ENCODE measurements at places on chromosomes 12 and 14.
A peak's percentile ranks its signal among the peaks of the same experiment; 100 is the strongest.

- no peak for DNase-seq
These were observed 11.7 kb downstream of the PROX2 start for GRCh38 chr14:74864198-74864597.

DNA sequence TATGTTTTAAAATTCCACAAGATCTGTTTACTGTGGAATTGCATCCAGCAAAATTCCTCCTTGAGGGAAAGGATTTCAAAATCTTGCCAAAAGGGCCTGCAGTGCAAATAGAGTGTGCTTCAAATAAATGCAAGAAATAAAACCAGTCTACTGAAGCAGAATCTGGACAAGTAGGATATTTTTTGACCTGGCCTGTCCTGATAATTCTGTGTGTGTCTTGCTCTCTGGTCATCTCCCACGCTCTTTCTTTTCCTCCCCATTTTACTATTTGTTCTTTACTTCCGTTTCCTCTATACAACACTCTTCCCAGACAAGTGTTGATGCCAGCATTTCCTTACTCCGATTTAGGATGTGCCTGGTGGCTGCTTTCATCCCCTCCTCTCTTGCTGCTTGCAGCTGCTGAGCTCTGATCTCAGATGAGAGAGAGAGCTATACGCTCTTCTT lies 115.9 kb downstream of the GPR135 start:
- DNase-seq = no peak

DNA sequence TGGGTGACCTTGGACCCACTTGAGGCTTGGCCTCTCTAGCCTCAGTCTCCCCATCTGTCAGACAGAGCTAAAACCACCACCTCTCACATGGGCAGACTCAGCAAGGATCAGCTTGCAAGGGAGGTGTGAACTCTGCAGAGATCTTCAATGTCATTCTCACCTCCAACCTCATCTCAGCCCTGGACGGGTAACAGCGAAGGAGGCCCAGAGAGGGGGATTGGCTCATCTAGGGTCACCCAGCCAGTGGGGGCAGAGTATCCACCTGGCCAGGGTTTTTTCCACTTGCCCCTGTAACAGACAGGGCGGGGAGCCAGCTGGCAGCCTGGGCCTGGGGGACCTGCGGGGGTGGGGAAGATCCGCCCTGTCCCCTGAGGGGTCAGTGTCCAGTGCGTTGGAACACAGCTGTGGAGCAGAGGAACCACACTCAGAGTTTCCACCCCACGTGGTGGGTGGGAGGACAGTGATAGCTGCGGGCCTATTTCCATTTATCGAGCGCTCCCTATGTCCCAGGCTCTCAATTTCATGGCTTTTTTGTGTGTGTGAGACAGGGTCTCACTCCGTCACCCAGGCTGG lies 27.4 kb downstream of the DTX1 start:
- DNase-seq = no peak

DNA sequence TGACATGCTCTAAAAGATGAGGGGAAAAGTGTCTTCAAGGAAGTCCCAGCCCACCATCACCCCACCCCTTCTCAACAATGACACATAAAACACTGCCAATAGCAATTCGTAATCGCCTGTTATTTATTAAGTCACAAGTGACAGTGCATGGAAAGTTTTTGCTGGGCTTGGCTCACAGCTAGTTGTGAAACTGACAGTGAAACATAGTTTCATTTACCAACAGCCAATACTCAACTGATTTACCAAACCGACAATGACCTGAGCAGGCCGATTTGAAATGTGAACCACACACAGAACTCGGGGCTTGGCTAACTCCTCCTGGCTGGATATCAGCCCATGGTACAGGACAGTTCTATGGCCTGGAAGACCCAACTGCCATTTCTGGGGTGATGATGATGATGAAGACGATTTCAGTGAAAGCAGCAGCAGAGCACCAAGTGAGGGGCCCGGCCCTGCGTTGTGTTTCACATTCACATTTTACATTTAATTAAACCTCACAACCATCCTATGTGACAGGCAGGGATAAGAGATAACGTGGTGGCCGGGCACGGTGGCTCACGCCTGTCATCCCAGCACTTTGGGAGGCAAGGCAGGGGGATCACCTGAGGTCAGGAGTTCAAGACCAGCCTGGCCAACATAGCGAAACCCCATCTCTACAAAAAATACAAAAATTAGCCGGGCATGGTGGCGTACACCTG lies 42.7 kb downstream of the CAMKK2 start:
- DNase-seq = no peak

GRCh38 chr12:72570601-72571000 lies 298.4 kb downstream of the TRHDE start:
- DNase-seq = no peak

- DNase-seq = no peak
These were observed 448.8 kb downstream of the FLRT2 start for GRCh38 chr14:85978582-85979250.

DNA sequence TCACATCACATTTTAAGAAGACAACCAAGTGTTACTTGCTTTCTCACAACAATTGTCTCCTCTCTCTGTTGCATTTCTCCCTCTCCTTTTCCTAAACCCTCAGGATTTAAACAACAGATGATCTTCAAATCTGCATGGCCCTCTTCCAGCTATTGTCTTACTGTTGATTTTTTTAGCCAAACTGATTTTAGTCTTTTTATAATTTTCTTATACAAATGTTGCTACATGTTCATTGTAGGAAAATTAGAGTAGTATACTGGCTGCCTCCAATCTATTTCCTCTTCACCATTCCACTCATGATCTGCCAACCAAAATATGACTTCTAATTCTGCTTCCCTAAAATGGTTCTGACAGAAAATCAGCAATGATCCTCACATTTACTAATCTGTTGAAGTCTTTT lies 1.4 kb upstream of the KERA start:
- DNase-seq = no peak

DNA sequence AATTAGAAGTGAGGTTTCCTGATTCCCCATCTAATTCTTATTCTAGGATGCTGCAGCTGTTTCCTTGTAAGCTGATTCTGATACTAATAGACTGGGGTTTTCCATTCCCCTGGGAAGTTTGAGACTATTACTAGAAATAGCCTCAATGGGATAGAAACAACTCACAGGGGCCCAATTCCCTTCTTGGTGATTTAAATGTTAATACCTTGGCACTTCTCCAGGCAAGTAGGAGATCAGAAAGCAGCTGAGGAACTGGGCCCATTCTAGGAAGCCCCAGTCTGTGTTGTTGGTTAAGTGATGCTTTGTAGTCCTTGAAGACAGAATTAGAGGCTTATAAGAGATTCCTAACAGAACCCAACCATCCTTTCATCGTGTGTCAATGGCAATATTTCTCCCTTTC lies 407.0 kb upstream of the SEL1L start:
- DNase-seq = no peak

DNA sequence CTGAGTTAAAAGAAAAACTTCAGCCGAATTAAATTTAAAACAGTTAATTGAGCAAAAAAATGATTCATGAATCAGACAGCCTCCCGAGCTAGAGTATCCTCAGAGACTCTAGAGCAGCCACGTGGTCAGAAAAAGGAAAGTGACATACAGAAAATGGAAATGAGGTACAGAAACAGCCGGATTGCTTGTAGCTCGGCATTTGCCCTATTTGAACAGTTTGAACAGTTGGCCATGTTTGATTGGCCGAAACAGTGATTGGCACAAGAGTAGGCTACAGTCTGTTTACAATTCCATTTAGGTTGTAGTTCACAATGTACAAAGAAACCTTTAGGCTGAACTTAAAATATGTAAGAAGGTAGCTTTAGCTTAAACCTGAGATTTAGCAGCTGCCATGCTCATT lies 12.9 kb upstream of the OXA1L start:
- no peak for DNase-seq

DNA sequence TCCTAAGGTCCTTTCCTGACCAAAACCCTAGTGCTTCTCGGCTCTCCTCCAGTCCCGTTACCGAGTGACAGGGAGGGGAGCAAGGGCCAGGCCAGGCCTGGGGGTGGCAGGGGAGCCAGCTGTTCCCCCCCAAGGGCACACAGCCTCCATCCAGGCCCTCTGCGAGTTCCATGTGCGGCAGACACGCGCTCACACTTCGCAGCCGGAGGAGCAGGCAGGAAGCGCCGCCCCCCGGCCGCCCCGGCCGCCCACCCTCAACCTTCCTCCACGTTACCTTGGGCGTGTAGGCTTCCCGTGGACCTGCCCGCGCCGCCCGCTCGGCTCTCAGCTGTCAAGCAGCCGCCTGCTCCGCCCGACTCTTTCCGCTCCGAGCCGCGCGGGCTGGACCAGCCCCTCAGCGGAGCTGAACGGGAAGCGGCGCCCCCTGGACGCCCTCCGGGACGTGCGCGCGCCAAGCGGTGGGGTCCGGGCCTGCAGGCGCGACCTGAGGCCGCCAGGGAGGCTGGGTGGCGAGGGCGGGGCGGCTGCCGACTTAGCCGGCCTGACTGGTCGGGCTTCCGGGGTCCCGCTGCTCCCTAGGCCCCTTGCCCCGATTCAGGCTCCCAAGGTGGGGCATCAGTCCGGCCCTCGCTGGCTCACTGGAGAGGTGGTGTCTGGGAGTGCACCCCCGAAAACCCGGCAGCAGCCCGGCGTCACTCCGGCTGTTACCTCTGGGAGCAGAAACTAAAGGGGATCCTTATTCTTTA lies at the start of gene CRACR2A:
CRACR2A (minus strand) TSS at position 369 of the 746 bp plus-strand sequence. CDS start 56,110 bp downstream, outside the sequence.
- DNase-seq = no peak

DNA sequence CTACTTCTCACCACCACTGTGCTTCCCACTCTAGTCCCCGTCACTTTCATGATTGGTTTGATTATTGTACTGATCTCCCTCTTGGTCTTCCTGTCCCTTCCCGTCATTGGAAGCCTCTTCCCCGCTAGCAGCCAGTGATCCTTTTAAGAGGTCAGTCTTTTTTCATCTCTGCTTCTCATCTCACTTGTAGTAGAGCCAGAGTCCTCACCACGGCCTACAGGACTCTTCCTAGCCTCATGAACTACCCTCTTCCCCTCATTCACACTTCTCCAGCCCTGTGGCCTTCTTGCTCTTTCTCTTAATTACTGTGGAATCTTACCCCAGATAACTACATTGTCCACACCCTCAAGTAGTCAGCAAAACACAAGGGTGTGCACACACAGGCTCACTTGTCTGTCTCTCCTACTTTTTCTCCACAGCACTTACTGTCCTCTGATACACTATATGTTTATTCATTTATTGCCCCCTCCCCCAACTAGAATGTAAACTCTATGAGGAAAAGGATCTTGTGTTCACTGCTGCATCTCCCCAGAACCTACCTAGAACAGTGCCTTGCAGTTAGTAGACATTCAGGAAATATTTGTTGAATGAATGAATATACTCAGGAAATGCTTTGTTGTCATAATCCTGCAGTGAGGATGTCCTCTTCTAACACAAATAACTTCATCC lies 66.3 kb downstream of the CKB start:
- no peak for DNase-seq

GRCh38 chr14:20988717-20989470 lies 886 bp upstream of the METTL17 start:
- DNase-seq = no peak

GRCh38 chr14:104329793-104330192 lies 191.4 kb downstream of the KIF26A start:
- DNase-seq = no peak

GRCh38 chr12:114311974-114312373 lies 94.0 kb downstream of the TBX5 start:
- peak; percentile 41 for DNase-seq

DNA sequence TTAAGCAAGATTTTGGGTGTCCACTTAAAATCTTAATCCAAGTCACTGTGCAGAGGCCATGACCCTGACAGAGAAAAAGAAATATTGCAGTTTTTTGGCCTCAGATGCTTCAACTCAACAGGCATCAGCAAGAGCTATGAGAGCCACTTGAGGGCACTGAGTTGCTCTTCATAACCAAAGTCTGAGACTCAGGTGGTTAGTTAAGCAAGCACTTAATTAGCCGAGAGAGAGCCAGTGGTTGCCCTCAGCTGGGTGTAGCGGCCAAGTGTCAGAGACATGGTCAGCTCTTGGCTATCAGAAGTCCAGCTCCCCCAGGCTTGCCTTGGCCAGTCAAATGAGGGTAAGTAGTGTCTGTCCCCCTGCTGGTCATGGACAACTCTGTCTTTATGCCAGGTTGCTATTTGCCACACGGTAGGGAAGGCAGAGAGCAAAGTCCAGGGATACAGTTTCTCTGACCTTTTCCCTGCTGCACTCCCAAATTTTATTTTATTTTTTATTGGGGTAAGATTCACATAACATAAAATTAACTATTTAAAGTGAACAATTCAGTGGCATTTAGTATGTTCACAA lies 9.0 kb upstream of the KRT71 start:
- no peak for DNase-seq

- DNase-seq = no peak
These were observed 29.3 kb downstream of the ZCRB1 start for GRCh38 chr12:42296503-42297109.

Measured in stromal cell of bone marrow (primary cell).